ENCODE measurements at places on chromosomes 2 and 18.

- no peak for DNase-seq
Measured at GRCh38 chr2:99430614-99431291, 59.1 kb downstream of the REV1 start.

GRCh38 chr2:10035053-10035422 is 8.3 kb upstream of the KLF11 start:
- no peak for DNase-seq

GRCh38 chr2:98494699-98495098 is 50.0 kb downstream of the INPP4A start:
- no peak for DNase-seq

DNA sequence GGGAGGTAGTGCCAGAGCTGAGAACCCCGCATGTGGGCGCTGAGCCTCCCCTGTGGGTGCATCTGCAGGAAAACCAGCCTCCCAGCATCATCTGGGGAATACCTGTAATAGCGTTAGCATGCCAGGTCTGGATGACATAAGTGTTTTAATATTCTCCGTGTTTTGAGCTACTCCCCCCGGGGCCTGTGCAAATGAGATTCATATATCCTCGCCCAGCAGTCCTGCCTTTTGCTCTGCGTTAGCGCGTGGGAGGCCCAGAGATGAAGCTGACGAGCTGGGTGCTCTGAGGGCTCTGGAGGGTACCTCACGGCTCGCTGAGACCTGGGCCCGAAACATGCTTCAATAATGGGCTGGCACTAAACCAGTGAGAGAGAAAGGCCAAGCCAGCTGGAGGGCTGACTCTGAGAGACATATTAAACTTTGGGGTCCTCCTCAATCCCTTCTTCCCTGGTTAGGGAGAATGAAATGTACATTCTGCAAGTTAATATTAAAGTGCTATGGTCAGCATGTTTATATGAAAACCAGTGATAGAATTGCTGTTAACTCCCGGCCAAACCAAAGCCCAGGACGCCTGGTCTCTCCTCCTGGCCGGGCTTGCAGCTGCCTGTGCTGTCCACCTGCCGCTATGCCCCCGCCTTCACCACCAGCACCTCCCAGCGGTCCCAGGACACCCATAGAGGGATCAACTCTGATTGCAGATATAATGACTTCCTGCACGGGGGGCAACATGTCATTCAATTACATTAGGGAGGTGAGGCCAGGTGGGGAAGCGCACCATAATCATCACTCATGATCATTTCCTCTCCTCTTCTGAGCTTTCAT is 77.0 kb downstream of the EDAR start:
- DNase-seq: no peak

DNA sequence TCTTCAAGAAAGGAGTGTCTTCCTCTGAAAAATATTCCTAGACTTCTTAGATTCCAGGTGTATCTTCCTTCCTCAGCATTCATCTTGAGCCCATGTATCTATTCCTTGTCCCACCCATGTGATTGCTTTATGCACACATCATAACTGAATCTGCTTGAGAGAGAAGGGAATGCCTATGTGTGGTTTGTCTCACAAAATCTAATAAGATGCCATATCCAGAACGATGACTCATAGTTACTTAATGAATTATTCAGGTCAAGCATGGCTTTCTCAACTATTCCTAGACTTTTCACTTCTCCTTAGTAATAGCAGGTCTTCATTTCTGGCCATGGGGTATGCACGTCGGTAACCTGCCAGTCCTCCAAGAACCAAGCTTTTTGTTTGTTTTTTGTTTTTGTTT is 121.8 kb downstream of the SETBP1 start:
- DNase-seq: no peak

- no peak for DNase-seq
Measured at GRCh38 chr2:234420408-234420807, 76.5 kb downstream of the ARL4C start.

GRCh38 chr2:6960659-6961058 is 43.4 kb downstream of the RNF144A start:
- DNase-seq: no peak

- no peak for DNase-seq
Measured at GRCh38 chr2:62783679-62784078, 78.2 kb downstream of the EHBP1 start.
